ENCODE measurements at places on chromosomes 6 and 20.

DNA sequence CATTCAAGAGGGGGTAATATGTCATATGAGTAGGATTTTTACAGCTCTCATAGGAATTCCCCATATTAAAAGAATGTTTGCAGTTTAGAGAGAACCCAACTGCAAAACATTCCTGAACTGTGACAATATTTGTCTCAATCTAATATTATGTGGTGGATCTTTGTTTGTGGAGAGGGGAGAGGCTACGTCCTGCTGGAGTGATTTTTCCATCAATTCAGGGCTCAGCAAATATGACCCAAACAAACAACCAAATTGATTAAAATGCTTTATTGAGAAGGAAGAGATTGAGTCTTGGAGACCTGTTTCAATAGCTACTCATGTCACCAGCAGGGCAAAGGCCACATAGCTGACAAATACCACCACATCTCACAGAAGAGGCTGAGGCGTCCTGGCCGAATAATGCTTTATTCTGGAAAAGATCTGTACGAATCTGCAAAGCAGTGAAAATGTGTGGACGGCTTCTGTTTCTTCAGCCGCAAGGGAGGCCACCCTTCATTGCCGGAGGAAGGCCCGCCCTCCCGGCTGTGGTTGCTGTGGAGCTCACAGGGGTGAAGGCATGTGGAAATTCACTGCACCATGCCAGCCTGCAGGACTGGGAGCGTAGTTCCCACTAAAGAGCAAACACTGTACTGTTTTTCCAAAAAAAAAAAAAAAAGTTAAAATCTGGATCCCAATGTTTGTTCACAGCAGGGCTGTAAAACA lies 89.7 kb upstream of the QKI start:
- no peak for DNase-seq

- no peak for DNase-seq
Observed at GRCh38 chr6:113976806-113977205, 5.9 kb upstream of the HDAC2 start.

GRCh38 chr6:142934599-142934998 lies 10.4 kb downstream of the HIVEP2 start:
- no peak for DNase-seq

- no peak for DNase-seq
Observed at GRCh38 chr6:88748141-88748540, 215.3 kb downstream of the RNGTT start.

Measured in endothelial cell (in vitro differentiated cells).